ENCODE measurements at places on chromosomes 4 and X.

GRCh38 chrX:71870208-71871098, 40.2 kb upstream of the NHSL2 start:
- no peak for DNase-seq

- no peak for DNase-seq
Observed at GRCh38 chr4:37365888-37366287, 121.3 kb downstream of the NWD2 start.

- DNase-seq = no peak
Observed at GRCh38 chr4:6175426-6175825, 24.9 kb downstream of the JAKMIP1 start.

GRCh38 chr4:7513671-7514070, 78.9 kb upstream of the PSAPL1 start:
- peak; percentile 86 for DNase-seq

DNA sequence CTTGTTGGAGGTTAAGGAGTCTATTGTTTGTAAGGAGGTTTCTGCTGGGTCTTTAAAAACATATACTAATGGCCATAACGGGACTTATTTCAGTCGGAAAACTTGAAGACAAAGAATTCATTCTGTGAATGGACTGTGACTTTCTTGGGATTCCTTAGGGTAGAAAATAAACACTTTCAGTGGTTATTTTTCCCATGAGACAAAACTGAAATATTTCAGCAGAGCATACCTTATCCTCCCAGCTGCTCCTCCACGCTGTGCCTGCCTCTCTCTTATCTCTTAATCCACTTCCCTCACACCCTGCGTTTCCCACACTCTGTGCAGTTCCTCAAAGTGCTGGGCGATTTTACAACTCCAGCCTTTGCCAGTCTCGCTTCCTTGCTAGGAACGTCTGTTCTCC, 47.1 kb upstream of the SORBS2 start:
- no peak for DNase-seq

DNA sequence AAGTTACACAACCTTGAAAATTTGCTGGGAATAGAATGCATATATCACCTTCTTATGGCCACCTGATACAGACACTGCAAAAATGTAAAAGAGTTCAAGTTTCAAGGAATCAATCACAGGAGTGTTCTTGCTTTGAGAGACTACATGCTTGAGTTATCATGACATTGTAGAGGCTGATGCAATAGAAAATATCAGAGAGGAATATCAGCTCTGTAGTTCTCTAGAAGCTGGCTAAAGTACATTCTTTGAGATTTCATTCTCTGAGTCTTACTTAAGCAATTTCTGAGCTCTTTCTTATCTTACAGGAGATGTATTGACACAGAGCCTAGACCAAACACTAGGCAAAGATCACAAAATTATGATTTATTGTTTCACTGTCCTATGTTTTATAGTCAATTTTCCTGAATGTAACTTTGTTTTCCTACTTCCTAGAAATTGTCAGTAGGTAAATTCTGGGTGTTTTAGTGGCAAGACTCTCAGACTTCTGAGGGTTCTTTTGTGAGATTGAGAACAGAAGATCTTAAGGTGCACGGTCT, 152.1 kb upstream of the HPGD start:
- DNase-seq = peak; percentile 11

DNA sequence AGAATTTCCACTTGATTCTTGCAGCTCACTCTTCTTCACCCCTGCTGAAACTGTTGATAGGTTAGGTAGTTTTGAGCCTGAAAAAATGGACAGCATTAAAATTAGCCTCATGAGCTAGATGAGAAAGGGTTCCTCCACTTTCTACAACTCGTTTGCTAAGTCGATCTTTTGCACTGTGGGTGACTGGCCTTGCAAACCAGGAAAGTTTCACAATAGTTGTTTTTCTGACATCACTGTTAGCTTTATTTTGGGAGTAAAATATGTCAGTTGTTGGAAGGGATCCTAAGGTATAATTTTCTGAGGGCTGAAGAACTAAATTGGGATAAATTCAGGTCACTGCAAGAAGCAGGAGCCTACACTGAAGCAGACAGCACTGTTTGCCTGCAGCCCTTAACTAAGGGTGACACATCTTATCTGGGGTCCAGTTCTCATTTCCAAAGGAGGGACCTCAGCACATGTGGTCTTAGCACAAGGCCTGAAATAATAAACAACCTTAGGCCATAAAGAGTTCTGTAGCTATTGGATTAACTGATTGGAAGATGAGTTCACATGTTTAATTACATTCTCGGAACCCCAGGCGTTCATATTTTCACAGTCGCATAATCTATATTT, 29.1 kb downstream of the ANAPC4 start:
- DNase-seq = no peak

DNA sequence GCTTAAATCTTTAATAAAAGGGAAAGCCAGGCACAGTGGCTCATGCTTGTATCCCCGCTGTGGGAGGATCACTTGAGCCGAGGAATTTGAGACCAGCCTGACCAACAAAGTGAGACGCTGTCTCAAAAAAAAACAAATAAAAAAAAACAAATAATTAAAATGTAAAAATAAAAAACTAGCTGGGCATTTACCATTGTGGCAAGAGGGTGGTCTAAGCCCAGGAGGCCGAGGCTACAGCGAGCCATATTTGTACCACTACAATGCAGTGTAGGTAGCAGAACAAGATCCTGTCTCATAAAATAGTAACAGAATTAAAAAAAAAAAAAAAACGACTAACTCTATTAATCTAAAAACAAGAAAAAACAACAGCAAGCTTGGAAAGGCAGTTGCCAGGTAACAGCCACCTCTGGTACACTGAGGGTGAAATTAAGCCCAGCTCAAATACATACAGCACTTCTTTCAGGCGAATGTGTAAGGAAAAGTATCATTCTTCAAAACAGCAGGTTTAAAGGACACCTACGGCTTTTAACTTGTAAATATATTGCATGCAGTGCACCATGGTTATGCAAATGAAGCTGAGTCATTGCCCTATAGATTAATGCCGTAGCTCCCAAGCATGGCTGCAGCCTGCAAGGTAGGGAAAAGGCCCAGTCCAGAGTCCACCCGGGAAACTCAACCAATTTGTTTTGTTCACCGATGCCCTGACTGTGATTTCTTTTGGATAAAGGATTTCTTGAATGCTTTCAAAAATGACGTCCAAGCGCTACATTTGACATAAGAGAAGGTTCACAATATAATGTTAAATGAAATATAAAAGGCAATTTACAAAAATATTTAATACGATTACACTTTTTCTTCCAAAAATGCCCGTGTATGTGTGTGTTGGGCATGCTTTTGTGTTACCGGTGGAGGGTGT, 14.5 kb upstream of the TXLNG start:
- DNase-seq = no peak

DNA sequence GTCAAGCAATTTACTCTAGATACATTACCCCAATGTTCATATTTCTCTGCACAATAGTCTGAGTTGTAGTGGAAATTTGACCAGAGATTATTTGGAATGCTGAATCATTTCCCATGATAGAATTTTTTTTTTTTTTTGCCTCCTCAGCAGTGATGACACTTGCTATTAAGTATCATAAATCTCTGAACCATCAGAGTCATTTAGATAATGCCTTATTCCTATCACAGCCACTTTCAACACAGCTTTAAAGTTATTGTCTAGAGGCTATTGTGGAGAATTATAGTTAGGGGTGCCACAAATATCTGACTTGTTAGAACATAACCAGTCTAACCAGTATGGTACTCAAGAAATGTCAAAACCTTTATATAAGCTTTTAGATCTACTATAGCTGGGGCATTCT, 79.8 kb downstream of the LCORL start:
- peak; percentile 3 for DNase-seq

GRCh38 chr4:6387946-6388345, 84.5 kb downstream of the PPP2R2C start:
- DNase-seq = no peak

DNA sequence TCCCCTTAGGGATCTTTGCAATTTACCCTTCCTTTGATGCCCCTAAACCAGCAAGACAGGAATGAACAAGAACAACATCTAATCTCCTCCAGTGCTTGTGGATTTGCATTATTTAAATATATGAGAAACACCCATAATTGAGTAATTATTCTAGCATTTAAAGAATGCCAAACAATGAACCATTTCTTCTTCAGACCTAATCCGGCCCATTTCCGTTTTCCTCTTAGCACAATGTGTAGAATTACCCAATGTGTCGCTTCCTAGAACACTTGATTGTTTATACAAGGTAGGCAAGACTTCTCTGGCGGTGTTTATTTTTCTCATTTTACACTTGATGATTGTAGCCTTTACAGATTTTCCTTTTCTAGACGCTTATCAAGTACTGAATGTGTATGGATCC, 43.5 kb downstream of the CLDN34 start:
- DNase-seq = no peak

GRCh38 chr4:8346838-8347605, 77.5 kb downstream of the HTRA3 start:
- DNase-seq = no peak

DNA sequence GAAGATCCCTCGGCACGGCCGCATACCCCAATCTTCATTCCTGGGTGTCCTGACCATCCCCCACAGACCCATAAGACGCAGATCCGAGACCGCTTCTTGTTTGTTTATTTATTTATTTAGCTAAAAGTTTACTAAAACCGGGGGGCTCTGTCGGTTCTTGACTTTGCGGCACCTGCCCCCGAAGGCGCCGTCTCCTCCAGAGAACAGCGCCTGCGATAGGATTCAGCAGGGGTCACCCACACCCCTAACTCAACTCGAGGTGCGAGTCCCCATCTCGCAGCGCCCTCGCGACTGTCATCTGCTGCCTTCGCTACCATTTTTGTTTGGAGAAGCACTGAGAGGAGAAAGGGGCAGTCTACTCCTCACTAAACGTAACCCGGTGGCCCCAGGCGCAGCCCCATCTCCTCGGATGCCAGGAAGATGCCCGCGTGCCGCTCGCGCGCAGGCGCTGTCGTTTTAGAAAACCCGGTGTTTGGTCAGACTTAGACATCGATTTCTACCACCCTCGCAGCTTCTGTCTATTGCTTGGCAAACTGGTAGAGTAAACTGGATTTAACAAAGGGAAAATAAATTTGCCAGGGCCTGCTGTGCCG, 18.9 kb upstream of the GPR101 start:
- DNase-seq = peak; percentile 29

DNA sequence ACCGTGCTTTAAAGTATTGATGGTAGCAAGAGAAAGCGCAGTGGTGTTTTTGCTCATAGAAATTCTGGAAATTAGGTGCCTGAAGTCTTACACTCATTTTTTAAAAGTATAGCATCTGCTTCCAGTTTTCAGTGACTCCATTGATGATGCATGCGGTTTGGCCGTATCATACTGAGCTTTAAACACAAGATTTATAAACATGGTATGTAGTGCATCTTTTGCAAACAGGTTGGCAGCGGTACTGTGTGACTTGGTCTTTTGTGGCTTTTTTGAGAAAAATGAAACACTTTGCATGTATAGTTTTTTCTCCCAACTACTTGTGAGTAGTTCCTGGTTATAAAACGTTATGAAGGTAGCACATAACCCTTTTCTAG, 2.0 kb downstream of the DDX3X start:
- peak; percentile 23 for DNase-seq

GRCh38 chrX:110734894-110735541, 60.6 kb downstream of the CHRDL1 start:
- peak; percentile 68 for DNase-seq

- no peak for DNase-seq
Observed at GRCh38 chr4:61446941-61447340, 246.8 kb downstream of the ADGRL3 start.

- peak; percentile 51 for DNase-seq
Observed at GRCh38 chr4:2416564-2417225, 1.8 kb downstream of the ZFYVE28 start.

Data from GM03348 (cell line).